ENCODE measurements at places on chromosomes 13 and 19.

- no peak for DNase-seq
Measured at GRCh38 chr19:8333767-8334457, 9.2 kb downstream of the KANK3 start.

DNA sequence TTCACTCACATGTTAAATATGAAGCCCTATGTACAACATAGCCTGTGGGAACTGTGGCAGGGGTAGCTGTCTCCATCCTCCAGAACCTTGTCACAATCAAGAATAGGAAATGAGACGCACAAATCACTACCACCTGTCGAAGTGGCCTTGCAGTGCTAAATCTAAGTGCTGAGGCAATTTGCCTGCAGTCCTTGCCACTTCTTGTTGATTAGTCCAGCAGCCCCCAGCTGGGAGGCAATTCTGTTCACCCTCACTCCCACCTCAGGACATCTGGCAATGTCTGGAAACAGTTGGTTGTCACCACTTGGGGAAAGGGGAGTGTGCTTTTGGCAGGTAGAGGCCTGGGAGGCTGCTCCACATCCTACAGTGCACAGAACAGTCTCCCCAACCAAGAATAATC, 10.7 kb downstream of the RFX2 start:
- no peak for DNase-seq

GRCh38 chr19:48833049-48833448, 3.2 kb downstream of the HSD17B14 start:
- DNase-seq = no peak

- no peak for DNase-seq
Measured at GRCh38 chr19:14066134-14066533, 4.3 kb upstream of the PALM3 start.

- no peak for DNase-seq
Measured at GRCh38 chr19:18205200-18205892, 1.5 kb upstream of the RAB3A start.

GRCh38 chr19:7658219-7658686, 10.6 kb upstream of the RETN start:
- DNase-seq = no peak

DNA sequence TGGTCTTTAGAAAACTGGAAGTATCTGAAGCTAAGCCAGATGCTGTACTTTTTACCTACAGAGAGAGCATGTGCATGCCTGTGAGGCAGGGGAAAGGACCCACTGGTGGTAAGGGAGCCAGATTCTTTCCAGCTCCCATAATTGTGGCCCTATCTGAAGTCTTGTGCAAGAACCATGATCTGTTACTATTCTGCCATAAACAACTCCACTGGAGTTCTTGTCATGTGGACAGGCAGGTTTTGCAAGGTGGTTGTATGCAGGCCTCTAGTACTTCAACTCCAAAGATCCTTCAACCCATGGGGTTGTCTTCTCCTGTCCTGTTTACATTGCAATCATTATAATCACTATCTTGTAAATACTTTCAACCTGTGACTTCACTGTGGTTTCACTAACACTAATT, 14.1 kb downstream of the PROSER1 start:
- DNase-seq = no peak

- DNase-seq = peak; percentile 18
Measured at GRCh38 chr13:23680845-23681669, 110.8 kb downstream of the TNFRSF19 start.

GRCh38 chr13:60075850-60076249, 87.9 kb downstream of the DIAPH3 start:
- no peak for DNase-seq

DNA sequence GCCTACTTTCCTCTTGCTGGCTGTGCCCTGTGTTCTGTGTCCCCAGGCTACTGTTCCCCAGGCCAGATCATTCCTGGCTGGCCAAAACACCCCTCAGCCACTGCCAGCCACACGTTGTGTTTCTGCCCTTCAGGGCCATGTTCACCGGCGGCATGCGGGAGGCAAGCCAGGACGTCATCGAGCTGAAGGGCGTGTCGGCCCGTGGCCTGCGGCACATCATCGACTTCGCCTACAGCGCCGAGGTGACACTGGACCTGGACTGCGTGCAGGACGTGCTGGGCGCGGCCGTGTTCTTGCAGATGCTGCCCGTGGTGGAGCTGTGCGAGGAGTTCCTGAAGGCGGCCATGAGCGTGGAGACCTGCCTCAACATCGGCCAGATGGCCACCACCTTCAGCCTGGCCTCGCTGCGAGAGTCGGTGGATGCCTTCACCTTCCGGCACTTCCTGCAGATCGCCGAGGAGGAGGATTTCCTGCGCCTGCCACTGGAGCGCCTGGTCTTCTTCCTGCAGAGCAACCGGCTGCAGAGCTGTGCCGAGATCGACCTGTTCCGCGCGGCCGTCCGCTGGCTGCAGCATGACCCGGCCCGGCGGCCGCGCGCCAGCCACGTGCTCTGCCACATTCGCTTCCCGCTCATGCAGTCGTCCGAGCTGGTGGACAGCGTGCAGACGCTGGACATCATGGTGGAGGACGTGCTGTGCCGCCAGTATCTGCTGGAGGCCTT, 15.8 kb upstream of the CRTC1 start:
- DNase-seq = no peak

DNA sequence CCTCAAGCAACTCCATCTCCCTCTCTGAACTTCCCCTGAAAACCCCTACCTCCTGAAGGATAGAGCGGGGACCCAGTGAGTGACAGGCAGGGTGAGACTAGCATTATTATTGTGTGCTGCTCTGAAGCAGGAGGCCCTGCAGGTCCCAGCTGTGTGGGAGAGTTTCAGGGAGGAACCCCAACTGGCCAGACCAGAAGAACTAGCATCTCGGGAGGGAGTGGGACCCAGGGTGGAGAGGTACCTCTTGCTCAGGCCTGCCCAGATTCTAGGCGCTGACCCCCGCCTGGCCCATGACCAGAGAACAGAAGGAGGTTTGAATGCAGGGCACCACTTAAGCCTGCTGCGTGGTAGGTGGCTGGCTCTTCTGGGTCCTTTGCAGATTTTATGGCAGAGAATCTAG, 5.7 kb upstream of the LYPD3 start:
- no peak for DNase-seq

DNA sequence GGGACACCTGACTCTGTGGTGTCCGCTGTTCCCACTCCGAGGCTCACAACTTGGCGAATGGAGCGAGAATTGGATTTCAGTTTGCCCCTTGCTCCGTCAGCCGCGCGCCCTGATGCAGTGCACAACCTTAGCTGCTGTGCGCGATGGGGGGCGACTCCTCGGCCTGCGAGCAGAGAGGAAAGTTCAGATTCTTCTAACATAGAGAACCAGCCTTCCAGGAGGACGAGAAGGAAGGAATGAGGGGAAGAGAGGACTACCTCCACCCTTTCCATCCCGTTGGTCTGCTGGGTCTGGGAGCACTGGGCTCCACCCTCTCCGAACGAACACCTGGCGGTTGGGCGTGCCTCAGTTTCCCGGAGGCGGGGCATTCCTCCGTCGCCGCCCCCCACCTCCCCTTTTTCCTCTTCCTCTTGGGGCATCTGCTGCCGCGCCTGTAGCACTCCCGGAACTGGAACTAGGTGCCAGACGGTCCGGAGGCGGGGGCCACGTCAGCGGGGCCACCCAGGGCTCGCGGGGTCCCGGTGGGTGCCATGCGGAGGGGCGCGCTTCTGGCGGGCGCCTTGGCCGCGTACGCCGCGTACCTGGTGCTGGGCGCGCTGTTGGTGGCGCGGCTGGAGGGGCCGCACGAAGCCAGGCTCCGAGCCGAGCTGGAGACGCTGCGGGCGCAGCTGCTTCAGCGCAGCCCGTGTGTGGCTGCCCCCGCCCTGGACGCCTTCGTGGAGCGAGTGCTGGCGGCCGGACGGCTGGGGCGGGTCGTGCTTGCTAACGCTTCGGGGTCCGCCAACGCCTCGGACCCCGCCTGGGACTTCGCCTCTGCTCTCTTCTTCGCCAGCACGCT, at the start of gene KCNK6:
Gene KCNK6, plus strand, starts transcription at position 425 of the 838 bp plus-strand sequence. Its CDS starts 106 bp downstream, at position 531.
- no peak for DNase-seq

- no peak for DNase-seq
Measured at GRCh38 chr13:69319656-69320055, 788.0 kb upstream of the ATXN8OS start.

DNA sequence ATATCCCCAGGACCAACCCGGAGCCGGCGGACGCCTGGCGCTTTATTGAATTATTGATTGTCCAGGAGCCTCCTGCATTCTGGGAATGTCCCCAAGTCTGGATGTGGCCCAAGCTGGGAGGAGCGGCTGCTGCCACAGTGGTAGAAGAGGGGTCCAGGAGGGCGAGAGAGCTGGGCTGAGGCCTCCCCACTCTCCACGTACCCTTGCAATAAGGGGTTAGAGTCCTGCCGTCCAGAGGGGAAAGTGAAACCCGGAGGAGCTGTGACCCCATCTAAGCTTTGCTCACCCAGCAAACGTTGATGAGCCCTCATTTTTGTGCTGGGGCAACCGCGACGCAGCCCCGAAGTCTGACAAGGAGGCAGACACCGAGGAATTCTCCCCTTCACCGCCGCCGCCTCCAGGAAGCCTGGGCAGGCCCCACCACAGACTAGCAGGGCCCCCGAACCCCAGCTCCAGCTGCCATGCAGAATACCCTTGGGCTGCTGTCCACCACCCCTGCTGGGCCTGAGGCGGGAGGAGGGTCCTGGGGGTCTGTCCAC, 1.4 kb upstream of the C2CD4C start:
- DNase-seq = no peak

DNA sequence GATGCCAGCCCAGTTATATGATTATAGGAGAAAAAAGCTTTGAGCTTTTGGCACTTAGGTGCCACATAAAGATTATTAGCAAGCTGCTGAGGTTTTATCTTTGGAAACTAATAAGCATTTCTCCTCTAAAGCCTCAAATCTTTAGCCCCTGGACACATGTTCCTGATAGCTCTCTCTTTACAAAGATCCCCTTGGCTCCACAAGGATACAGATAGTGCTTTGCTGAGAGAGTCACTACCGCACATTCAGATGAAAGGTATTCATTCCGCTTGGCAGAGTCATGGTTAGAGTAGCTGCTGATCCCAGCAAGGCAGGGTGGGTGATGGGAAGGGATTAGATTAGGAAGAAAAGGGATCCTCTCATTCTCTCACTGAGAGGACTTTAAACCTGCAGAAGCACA, 28.2 kb upstream of the PSG7 start:
- DNase-seq = peak; percentile 7

DNA sequence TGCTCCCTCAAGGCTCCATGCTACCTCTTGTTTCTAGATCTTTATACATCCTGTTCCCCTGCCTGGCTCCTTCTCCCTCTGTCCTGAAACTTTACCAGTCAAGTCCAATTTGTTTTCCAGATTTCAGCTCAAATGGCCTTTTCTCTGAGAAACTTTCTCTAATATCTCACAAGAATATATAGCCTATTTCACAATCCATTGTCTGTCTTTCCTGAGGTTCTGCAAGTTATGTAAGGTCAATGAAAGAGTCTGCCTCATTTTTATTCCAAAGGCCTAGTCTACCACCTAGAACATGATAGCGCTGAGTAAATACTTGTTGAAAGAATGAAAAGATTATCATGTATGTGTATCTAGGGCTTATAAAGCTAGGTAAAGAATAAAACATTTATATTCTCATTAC, 348.8 kb downstream of the SPRY2 start:
- no peak for DNase-seq

GRCh38 chr19:41994521-41994971, 516 bp upstream of the ATP1A3 start:
- DNase-seq = no peak

DNA sequence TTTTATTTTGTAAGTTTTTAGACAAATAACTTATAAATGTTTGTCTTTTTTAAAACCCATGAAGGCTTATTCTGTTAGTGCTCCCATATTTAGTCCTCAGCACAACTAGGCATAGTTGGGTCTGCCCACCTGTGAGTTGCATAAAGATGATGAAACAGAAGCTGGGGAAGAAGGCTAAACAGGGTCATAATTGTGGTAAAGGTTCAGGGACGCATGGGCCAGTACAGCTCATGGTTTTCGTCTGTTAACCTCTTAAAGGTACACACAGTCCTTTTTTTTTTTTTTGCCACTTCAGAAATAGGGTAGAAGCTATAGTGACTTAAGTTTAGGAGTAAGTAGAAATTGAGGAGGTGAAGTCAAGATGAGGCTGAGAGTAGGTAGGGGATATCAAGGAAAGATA, 58.3 kb downstream of the TM9SF2 start:
- no peak for DNase-seq

- DNase-seq = no peak
Measured at GRCh38 chr19:5073153-5073844, 104.4 kb downstream of the KDM4B start.

DNA sequence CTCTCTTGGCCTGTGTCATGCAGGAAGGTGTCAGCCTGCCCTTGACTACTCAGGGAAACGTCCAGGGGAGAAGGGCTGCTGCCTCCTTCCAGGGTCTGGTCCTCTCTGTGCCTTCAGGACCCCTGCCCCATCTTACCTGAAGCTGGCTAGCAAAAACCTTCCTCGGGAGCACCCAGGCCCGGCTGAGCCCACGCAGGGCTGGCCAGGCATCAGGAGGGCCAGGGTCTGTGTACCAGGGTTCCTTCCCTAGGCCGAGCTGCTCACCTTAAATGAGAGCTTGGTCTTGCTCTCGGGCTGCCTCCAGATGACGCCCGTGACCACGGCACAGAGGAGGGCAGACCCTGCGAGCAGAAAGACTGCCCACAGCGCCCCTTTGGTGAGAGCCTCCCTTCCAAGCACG, 78.6 kb downstream of the SLC7A1 start:
- no peak for DNase-seq

DNA sequence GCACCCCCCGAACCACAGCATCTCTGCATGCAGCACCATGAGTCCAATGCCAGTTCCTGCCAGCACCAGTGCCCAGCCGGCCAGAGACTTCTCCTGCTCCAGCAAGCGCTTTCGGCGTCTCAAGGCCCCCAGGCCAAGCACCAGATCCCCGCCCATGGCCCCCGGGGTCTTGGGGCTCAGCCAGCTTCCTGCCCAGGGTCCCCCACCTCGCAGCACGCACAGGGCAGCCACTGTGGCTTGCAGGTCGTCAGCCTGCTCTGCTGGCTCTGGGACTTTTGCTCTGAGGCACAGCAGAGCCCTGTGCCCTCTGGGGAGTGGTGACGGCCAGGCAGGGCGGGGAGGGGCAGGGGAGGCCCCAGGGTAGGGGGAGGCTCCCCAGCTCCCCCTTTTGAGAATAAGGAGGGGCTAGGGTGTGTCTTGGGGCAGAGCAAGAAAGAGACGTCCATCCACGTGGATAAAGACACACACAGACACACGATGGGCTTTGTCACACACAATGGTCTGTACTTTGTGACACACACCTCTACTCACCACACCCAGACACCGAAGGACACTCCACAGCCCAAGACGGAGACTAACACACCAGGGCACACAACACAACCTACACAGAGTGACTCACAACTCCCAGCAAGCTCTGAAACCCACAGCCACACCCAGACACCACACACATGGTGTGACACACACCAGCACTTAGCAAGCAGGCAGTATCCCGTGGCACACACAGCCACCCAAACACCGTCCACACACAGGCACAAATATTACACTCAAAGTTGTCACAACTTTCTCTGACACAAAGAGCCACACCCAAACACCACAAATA, at the start of gene KCNN4:
Gene KCNN4, minus strand, starts transcription at position 268 of the 820 bp plus-strand sequence. Its CDS starts 112 bp downstream, at position 156.
- DNase-seq = peak; percentile 44

DNA sequence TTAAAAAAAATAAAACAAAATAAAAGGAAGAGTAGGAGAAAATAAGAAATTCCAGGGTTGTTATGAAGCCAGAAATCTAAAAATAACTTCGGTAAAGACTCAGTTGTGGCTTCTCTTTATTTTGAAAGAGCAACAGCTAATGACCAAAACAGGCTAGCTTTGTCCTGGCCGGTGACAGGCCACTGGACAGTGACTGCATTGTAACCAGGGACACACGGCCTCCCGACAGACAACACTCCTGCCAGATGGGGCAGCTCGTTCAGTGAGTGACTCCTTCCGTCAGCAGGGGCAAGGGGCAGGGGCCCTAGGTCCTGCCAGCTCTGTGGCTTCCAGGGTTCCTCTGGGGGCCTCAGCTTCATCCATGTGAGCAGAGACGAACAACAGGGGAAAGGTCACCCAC, 173.4 kb downstream of the KATNAL1 start:
- no peak for DNase-seq

GRCh38 chr13:84405286-84405685, 523.0 kb upstream of the SLITRK1 start:
- DNase-seq = no peak

All from RCC 7860 (cell line).